ENCODE measurements at places on chromosomes 13 and 19.

DNA sequence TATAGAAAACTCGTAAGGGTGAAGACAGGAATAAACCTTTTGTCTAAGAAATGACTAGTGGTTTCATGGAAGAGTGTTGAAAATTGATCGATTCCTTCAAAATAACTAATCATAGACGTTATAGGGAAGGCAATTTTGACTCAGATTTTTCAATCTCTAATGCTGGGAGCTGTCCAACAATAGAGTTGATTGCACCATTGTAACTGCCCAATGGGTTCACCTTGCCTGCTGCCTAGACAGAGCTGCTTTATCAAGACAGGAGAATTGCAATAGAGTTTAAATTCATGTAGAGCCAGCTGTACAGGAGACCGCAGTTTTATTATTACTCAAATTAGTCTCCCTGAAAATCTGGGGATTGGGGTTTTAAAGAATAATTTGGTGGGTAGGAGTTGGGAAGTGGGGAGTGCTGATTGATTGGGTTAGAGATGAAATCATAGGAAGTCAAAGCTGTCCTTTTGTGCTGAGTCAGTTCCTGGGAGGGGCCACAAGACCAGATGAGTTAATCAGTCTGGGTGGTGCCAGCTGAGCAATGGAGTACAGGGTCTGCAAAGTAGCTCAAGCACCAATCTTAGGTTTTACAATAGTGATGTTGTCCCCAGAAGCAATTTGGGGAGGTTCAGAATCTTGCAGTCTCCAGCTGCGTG, 16.8 kb upstream of the ADGRE2 start:
- no peak for DNase-seq

- no peak for DNase-seq
Measured at GRCh38 chr13:111099290-111099689, 15.8 kb upstream of the ARHGEF7 start.

DNA sequence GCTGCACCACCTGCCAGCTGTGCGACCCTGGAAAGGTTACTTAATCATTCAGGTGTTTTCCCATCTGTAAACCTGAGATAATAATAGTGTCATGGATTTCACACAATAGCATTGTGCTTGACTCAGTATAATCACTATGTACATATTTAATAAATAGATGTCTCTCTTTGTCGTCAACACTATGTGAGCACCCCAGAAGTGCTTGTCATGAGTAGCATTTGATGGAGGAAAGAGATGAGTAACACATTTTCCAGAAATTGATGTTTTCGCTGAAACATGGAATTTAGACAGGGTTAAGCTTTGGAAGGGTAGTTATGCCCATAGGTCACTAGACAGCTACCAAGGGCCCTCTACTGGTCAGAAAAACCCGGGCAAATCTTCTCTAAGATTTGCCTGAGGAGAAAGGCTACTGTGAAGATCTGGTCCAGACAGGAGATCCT, 9.5 kb upstream of the MBNL2 start:
- peak; percentile 22 for DNase-seq

- no peak for DNase-seq
Measured at GRCh38 chr19:4264812-4265211, 14.3 kb upstream of the SHD start.

DNA sequence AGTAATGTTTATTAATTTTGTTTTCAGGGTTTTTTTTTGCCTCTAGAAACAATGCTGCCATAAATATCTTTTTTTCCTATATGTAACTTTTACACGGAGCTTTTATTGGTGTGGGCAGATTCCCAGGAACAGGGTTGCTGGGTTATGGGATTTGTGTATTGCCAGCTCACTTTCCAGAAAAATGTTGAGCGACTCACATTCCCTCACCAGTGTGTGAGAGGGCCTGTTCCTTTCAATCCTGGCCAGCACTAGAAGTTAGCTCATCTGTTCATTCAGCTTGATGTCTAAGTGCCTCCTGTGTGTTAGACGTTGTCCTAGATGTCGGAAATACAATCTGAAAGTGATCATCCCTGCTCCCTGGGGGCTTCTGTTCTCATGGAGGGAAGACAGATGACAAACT, 2.6 kb downstream of the ZNF71 start:
- DNase-seq: peak; percentile 8

DNA sequence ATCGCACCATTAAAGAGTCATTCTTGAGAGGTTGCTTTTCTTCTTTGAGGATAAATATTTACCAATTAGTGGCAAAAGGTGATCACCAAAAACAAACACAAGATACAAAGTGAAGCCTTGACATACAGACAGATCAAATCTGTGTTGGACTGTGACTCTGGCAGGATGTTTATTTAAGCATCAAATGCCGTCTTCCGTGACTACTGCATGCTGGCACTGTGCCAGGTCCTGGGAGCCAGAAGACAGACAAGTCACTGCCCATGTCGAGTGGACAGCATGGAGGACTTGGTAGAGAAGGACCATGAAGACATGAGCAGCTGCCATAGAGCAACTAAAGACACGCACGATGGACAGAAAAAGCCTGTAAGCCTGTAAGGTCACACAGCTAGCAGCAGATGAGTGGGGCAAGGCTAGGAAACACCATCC, 92.8 kb upstream of the FARP1 start:
- DNase-seq: no peak

Data from G401 (cell line).